ENCODE measurements at places on chromosomes 11 and 22. TPM values are rescaled to one million over a fixed set of nuclear protein-coding genes. Genes with fewer than 3 reads are reported as not detected.

GRCh38 chr11:73280626-73281025 is 8.5 kb downstream of the P2RY6 start:
- no peak for DNase-seq

DNA sequence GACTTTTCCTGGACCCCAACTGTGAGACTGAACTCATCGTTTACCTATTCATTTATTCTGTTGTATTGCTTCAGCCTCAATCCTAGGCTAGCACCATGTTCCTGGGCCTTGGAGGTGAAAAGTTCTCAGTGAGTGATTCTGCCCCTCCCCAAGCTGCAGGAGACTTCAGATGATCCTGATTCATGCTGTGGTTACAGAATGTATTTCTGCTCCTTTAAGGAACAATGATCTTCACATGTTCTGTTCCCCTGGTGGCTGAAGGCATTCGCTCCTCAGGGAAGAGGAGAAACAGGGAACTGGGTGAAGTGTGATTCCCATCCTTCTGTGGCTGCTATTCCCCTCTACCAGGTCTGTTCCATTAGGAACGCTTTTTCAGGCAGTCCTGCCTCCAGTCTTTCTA is 2.4 kb downstream of the OR52E1 start:
- no peak for DNase-seq

GRCh38 chr11:118536726-118537125 is 5.7 kb downstream of the TMEM25 start:
- no peak for DNase-seq

- DNase-seq, result no peak
Observed at GRCh38 chr11:115921986-115922385, 417.8 kb upstream of the CADM1 start.

GRCh38 chr11:58562375-58562800 is 13.3 kb downstream of the LPXN start:
- DNase-seq, result no peak

DNA sequence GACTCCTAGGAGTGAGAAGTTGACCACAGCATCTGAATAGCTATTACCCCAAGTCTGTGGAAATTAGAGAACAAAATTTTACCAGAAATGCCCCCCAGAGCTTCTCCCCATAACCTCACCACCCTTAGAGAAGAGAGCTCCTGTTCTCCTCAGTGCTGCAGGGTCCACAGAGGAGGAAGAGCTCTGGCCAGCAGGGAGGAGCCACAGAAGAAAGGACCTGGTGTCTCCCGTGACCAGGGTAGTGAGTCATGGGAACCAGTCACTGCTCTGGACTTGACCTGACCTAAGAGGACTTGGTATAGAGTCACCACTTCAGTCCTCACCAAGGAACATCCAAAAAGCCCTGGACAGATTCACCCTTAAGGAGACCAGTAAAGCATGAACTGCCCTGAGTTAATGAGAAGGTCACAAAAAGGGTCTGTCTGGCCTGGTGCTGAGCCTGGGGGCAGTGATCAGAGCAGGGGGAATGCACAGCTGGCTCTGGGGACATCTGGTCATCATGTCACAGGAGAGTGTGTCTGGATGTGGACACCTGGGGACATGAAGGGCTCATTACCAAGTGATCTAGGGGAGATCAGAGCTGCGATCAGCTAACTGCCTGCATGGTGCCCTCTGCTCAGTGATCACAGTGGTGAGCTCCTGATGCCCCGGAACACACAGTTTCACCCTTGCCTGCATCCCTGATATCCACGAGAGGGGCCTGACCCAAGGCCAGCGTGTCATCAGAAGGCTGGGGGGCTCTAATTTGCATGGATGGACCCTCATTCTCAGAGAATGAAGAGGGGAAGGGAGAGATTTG is 103.3 kb upstream of the TOP3B start:
- no peak for DNase-seq

DNA sequence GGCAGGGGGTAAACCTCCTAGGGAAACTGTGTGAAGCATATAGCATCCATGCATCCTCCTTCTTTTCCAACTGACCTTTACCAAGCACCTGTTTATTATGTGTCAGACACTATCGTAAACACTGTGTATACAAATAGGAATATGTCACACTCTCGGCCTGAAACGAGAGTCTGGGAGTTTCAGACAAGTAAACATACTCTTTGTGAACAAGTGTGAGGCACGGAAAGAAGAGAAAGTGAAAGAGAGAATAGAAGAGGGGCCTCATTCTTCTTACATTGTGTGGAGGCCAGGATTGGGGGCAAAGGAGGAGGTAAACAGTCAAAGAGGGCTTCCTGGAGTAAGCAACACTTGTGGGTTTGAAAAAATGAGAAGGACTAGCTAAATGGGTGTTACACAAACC is 16.4 kb downstream of the CSNK2A3 start:
- no peak for DNase-seq

GRCh38 chr11:19089421-19089820 is 27.5 kb upstream of the ZDHHC13 start:
- no peak for DNase-seq

GRCh38 chr11:62705880-62706849 is 1.1 kb downstream of the BSCL2 start:
- DNase-seq, result peak; percentile 97

GRCh38 chr11:6298605-6299004 is 21.7 kb downstream of the CAVIN3 start:
- DNase-seq, result peak; percentile 47

Gene LINC01488
- not detected for total RNA-seq

Gene IFITM10
- total RNA-seq, result 0.31 TPM

Gene KRTAP5-10
- not detected for total RNA-seq

Gene CBLIF
- total RNA-seq, result not detected

Gene ADAMTS8
- 23.6 TPM for total RNA-seq

Gene METTL15
- 29.3 TPM for total RNA-seq
